ENCODE measurements at places on chromosomes 1 and 21. TPM values are rescaled to one million over a fixed set of nuclear protein-coding genes. Genes with fewer than 3 reads are reported as not detected.

DNA sequence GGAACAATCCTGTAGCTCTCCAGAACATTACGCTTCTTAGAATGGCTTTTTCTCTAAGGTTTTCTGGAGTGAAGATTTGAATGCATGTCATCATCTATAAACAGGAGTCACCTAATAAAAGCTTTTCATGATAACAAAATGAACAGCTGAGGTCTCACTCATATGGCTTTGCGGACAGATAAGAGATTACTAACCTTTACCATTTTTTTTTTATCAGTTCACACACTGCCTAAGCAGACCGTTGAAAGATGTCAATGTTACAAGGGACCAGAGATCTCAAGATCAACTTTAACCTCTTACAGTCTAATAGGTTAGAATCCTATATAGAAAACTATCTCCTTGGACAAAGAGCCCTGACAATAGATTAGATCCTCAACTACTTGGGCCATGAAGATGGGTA is 41.4 kb downstream of the SCMH1 start:
- DNase-seq: no peak

- no peak for DNase-seq
Measured at GRCh38 chr1:228259951-228260350, 52.1 kb downstream of the OBSCN start.

- DNase-seq: no peak
Measured at GRCh38 chr1:58456470-58456869, 90.1 kb downstream of the OMA1 start.

OR2AK2 gene
- not detected for total RNA-seq

TMEM125 gene
- total RNA-seq: not detected

MROH9 gene
- not detected for total RNA-seq
